MCF 10A (cell line): ENCODE measurements at places on chromosomes 11 and 22. TPM values are rescaled to one million over a fixed set of nuclear protein-coding genes. Genes with fewer than 3 reads are reported as not detected.

- DNase-seq = no peak
Observed at GRCh38 chr11:93344855-93345333, 14.4 kb downstream of the DEUP1 start.

- peak; percentile 10 for DNase-seq
Observed at GRCh38 chr11:19187114-19187832, 14.5 kb downstream of the CSRP3 start.

GRCh38 chr11:118186346-118187107 is 10.1 kb upstream of the SCN2B start:
- DNase-seq = no peak

DNA sequence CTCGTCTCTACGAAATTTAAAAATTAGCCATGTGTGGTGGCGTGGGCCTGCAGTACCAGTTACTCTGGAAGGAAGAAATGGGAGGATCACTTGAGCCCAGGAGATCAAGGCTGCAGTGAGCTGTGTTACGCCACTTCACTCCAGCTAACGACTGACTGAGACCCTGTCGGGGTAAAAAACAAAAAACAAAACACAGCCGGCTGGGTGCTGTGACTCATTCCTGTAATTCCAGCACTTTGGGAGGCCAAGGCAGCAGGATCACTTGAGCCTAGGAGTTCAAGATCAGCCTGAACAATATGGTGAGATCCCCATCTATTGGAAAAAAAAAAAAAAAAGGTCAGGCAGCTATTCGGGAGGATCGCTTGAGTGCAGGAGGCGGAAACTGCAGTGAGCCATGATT is 2.4 kb downstream of the PAFAH1B2 start:
- DNase-seq = peak; percentile 64

GRCh38 chr11:15662285-15662684 is 547.6 kb downstream of the INSC start:
- DNase-seq = no peak

DNA sequence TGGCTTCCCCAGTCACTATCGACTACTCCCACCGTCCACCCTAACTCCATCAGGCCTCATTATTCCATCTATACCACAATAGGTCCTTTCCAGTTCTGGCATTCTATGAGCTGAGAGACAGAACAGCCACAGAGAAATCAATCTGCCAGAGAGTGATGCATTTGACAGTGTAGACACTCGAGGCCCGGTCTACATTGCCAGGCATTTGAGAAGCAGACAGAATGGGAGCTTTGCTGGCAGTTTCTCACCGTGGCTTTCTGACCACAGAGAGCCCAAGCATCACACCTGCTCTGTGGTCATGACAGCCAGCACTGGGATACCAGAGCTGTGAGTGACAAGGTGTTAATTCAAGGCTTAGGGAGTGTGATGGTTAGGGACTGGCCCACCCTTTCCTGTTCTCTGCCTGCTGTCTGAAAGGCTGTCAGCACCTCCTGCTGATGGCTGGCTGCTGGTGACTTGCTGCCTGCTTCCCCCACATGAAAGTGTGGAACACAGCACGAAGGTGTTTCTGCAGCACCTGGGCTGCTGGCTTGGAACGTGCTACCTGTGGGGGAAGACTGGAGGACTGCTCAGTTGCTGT is 137.8 kb downstream of the KIRREL3 start:
- DNase-seq = no peak

DNA sequence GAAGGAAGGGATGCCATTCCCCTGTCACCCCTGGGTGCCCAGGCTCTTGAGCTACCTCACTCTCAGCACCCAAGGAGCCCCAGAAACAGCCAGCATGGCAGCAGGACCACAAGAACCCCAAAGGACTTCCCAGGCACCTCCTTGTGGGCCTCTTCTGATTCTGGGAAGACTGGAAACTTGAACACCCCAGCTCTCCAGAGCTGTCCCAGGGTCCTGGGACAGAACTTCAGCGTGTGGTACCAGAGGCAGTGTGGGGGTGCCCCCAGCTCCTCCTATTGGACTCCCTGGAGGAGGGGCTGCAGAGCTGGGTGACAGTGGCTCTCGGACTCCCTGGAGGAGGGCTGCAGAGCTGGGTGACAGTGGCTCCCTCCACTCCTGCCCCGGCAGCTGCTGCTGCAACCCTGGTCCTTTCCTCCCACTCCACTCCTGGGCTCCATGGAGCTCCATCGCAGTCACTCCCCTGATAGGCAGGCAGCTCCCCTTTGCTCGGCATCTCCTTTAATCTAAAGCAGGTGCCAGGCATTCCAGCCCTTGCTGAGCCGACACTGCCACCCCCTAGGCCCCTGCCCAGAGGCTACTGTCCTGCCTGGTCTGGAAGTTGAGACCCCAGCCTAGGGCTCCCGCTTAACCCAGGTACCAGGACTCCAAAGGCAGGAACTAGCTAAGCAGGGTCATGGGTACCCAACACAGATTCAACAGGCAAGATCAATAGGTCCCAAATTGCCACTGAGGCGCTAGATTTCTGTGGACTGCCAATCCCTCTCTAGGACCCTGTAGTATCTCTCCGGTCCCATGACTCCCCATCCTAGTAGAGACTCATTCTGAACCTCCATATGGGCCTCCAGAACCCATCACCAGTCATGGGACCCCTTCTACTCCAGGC is 2.7 kb downstream of the BCL9L start:
- peak; percentile 28 for DNase-seq

GRCh38 chr11:65851083-65851579 is 6.8 kb downstream of the CFL1 start:
- DNase-seq = peak; percentile 42

DNA sequence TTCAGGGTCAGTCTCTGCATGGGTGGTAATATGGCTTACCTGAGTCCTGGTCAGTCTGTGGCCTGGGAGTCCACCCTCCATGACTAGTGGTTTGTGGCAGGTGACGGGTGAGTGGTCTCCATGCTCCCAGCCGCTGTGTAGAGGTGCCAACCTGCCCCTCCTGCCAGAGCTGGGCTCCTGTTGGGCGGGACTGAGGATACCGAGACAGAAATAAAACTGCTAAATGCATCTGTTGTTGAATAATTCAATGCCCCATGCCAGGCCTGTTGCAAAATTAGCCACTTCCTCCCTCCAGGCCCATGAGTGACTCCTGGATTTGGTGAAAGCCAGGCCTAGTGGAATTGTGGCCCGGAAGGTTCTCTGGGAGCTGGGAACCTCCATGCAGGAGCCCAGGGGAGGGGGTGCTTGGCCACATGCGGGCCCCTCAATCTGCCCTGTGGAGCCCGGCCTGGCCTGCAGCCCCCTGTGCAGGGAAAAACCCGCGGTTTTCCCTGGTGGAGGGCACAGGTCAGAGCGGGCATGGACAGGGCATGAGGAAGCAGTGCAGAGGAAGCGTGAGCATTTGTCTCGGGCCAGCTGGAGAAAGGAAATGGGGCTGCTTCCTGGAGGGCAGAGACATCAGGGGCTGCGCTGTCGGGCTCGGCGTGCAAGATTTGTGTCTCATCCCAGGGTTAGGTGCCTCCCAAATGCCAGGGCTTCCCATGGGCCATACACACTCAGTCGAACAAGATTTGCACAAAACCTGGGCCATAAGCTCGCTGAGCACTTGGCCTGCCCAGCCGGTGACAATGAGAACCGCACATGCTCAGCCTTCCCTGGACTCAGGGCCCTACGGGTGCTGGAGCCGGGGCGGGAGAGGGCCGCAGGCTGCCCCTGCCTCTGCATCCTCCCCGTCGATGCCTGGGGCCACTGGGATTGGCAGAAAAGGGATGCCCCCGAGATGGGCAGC is 66.9 kb downstream of the KCNQ1 start:
- DNase-seq = no peak

GRCh38 chr11:17406082-17406817 is 17.8 kb upstream of the KCNJ11 start:
- DNase-seq = no peak

TBRG1 gene
- 46.9 and 54.0 TPM in 2 replicates for total RNA-seq

SHISA8 gene
- not detected in 2 replicates for total RNA-seq

ZNF280A gene
- not detected in 2 replicates for total RNA-seq
